ENCODE measurements at places on chromosomes 7 and 10.

- no peak for DNase-seq
Measured at GRCh38 chr10:53579773-53580172, 807.2 kb upstream of the MBL2 start.

- DNase-seq, result no peak
Measured at GRCh38 chr10:33412653-33413361, 78.3 kb upstream of the NRP1 start.

DNA sequence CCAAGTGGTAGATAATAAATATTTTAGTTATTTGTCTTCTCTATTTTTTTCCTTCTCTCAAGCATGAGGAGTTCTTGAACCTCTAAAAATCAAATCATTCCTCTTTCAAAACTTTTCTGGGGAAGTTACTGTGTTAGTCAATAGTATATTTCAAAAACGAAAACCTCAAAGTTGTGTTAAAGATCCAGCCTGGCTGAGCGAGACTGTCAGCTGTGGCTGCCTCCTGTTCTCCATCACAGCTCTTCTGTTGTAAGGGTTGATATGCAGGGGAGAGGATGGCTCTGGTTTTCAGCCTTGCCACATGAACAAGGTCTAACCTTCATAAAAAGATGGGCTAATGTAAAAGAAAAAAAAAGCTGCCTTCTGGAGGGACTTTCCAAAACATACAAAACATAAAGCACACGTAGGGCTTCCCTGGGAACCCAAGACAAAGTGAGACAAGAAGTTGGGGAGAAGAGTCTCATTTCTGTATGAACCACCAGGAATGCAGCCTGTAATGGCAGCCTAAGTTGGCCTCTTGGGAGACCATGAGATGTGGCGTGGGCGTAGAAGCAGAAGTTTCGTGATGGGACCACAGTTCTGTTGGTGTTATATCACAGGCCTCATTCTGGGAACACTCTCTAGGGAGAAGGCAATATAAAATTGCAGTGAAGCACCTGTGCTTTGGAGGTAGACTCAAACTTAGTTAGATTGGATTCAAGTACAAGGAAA is 77.9 kb upstream of the FHIP2A start:
- no peak for DNase-seq

GRCh38 chr7:117208257-117208656 is 114.6 kb downstream of the WNT2 start:
- no peak for DNase-seq

DNA sequence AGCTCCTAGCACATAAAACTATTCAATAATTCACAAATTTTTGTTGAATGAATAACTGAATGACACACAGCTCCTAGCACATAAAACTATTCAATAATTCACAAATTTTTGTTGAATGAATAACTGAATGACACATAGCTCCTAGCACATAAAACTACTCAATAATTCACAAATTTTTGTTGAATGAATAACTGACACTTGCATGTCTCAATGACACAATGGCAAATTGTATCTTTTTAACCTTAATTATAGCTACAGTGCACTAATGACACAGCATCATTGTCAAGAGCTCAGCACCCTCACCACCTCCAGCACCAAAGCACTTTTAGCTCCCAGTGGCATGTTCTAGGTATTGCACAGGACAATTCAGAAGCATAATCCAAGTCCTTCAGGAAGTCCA is 131.6 kb downstream of the PDE1C start:
- no peak for DNase-seq

DNA sequence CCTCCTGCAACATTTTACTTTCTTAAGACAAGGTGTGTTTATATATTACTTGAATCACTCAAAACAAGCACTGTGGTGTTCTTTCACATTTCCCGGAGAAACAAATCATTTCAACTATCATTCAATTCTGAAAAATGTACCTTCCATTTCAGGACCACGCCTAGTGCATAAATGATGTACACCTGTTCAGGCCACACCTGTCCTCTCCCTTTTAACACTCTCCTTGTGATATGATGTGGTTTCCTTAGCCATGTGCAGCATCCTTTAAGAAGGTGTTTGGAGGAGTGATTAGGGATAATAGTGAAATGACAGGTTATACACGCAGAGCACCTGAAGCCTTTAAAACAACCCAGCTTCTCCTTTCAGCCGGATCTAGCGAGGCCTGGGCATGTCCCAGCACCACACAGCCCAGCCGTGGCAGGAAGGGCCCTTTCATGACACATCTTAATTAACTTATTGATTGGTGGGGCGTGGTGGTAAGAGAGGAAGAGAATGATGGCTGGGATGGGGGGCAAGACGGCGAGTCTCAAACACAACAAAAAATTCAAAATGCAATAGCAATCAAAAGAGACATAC is 26.9 kb downstream of the ABLIM1 start:
- DNase-seq, result no peak

- DNase-seq, result no peak
Measured at GRCh38 chr7:3568516-3568915, 267.5 kb downstream of the SDK1 start.

DNA sequence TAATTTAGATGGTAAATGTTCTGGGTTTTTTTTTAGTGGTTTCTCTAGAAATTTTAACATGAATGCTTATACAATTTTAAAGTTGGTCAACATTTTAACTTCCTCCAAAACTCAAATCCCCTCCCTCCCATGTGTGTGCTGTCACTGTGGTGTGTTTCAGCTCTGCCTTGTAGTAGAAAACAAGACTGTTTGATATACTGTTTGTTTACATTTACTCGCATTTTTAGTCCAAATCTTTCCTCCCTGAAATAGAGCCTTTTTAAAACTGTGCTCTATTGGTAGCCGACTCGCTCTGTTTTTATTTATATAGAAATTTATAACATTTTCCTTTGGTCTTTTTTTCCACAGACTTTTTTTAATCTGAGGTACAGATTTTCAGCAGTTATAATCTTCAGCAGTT is 19.3 kb downstream of the PROSER2 start:
- DNase-seq, result no peak

- no peak for DNase-seq
Measured at GRCh38 chr10:132356621-132357195, 24.7 kb downstream of the LRRC27 start.

DNA sequence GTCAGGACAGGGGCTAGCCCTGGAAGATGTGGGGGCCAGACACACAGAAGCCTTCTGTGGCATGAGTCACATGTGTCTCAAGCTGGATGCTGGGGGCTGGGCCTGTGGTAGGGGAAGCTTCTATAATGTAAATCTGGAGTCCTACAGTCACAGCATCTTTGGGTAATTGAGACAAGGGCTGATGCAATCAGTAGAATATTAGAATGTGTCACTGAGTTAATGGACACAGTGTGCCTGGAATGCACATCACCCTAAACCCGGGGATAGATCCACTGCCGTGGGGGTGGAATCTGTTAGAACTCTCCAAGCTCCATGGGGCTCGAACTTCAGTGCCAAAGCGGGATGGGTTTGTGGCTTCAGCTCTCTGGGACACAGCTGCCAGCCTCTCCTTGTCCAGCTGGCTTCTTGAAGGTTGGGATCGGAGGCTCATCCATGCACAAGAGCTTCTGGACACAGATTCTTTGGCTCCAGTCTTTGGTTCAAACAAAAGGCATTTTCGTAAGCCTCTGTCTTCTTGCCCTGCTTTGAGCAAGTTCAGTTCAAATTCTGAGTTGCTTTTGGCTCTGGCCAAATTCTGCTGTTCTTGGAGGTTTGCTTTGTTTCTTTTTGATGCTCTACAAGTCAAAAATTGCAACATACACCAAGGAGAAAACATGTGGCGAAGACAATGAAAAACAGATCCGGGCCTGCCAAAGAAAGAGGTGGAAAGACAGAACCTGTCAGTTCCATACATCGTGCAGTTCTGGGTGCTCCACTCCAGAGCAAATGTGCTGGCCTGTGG is 194.8 kb upstream of the ZNF32 start:
- DNase-seq, result no peak

- DNase-seq, result no peak
Measured at GRCh38 chr10:4333459-4333894, 492.5 kb upstream of the AKR1E2 start.

DNA sequence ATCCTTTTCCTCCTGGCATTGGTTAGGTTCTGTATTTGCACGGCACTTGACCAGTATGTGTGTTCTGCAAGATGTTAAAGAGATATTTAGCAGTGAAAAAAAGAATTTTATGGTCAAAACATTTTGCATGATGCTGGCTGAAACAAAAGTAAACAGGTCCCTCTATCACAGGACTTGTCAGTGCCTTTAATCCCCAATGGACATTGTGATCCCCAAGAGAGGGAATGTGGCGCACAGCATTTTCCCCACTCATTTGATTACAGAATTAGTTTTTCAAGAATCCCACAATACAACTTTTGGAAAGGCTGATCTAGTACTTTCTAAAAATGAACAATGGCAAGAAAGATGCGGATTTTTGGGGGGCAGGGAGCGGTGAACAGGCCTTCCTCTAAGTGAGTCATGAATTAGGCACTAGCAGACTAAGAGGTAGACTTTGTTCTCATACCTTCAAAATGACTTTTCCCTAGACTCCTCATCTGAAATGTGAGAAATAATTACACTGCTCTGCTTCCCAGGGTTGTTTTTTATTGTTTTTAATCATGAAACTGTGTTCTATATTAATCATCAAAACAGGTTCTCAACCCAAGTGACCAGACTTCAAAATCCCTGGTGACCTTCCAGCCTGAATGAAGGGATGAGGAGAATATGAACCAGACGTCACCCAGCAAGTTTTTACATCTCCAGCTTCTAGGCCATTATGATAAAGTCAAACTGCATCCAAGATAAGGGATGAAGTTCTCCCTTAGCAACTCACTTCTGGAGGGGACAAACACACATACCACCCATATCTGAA is 8.6 kb downstream of the FBXW4 start:
- no peak for DNase-seq

DNA sequence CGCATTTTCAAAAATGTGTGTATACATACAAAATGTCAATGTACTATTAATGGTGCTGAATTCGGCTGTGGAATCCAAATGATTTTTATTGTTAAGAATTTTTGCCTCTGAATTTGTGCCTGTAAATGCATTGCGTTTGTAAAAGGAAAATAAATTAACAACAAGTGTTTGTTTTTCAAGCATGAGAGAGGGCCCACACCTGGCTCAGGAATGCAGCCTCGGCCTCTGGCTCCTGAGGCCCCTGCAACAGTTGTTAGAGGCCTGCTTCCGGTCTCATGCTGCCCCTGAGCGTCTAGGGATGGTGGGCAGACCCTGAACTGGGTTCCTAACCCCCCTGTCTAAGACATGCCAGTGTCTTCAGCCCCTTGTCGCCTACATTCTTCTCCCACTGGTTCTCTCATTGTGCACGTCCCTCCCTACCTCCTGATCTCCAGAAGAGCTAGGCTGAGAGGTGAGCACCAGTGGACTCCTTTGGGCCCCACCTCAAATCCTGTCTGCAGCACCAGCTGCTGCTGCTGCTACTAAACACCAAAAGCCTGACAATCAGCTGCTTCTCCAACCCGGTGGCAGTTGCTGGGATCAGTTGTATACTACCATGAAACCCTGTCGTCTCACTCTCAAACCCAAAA is 1.9 kb upstream of the BTBD16 start:
- DNase-seq, result no peak

- DNase-seq, result peak; percentile 16
Measured at GRCh38 chr7:70782796-70783195, 349.1 kb upstream of the GALNT17 start.

DNA sequence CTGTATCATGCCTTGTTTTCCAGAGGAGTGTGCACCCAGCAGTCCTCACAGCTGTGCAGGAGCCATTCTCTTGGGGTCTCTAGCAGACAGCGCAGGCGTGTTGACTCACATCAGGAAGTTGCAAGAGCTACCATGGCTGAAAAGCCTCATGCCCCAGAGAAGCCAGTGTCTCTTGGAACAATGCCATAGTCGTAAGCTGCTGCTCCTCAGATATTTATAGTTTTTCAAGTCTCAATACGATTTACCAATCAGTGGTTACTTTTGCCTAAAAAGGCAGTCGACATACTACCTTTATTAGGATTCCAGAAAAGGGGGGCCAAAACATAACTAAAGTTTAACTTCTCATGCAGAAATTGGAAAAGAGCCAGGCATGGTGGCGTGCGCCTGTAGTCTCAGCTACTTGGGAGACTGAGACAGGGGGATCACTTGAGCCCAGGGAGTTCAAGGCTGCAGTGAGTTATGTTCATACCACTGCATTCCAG is 407.7 kb downstream of the PARD3 start:
- DNase-seq, result no peak

- no peak for DNase-seq
Measured at GRCh38 chr10:1205450-1206030, 149.4 kb downstream of the WDR37 start.

DNA sequence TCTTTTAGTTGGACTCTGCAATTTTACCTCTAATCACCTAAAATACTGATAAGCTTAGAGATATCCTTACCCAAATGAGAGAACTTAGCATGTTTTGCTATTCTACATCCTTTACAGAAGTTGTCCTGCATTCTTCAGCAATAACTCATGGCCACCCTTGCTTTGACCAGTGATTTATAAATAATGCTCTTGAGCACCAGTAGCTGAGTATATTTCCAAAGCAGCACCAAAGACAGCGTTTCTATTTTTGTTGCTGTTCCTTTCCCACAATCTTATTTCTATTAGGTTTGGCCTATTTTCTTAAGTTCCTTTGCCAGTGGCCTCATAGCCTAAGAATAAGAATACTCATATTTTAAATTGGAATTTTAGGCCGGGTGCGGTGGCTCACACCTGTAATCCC is 15.0 kb downstream of the ARPC1A start:
- no peak for DNase-seq

GRCh38 chr7:131897016-131897789 is 340.8 kb upstream of the PODXL start:
- DNase-seq, result peak; percentile 80

GRCh38 chr10:69864321-69864720 is 62.6 kb downstream of the COL13A1 start:
- no peak for DNase-seq

- DNase-seq, result no peak
Measured at GRCh38 chr7:151775547-151776443, 101.1 kb downstream of the PRKAG2 start.

DNA sequence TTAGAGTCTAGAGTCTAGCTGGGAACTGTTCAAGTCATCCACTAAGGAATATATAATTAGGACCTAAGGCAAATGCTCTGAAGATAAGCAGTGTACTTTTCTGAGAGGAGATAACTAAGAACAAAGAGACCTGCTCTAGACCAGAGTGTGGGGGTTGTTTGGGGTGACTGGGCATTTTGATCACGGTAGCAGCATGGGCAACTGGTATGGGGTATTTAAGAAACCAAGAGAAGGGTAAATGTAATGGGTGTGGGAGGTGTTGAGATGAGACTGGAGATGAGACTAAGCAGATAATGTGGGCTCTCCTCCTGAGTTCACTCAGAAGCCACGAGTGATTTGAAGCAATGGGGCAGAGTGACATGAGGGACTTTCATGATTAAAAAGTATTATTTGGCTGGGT is 1082.9 kb downstream of the GATA3 start:
- DNase-seq, result no peak

GRCh38 chr7:34133983-34134782 is 228.8 kb downstream of the BMPER start:
- peak; percentile 89 for DNase-seq

GRCh38 chr10:124604214-124605000 is 139.8 kb downstream of the FAM53B start:
- no peak for DNase-seq

GRCh38 chr10:4586776-4587175 is 239.2 kb upstream of the AKR1E2 start:
- no peak for DNase-seq

All from NT2/D1 (cell line).